ENCODE measurements at places on chromosomes 5 and 9.
A peak's percentile ranks its signal among the peaks of the same experiment; 100 is the strongest.

- DNase-seq: no peak
These were observed 52.3 kb upstream of the IRX2 start for GRCh38 chr5:2803751-2804150.

- DNase-seq: no peak
These were observed 32.6 kb downstream of the SSBP2 start for GRCh38 chr5:81718300-81718699.

GRCh38 chr5:83157163-83157562 is 79.8 kb downstream of the XRCC4 start:
- no peak for DNase-seq

GRCh38 chr5:34539183-34539582 is 116.9 kb upstream of the RAI14 start:
- no peak for DNase-seq

GRCh38 chr9:69085569-69086283 is 50.2 kb downstream of the FXN start:
- no peak for DNase-seq

GRCh38 chr5:1473746-1474145 is 28.5 kb upstream of the SLC6A3 start:
- no peak for DNase-seq

- DNase-seq: no peak
These were observed 36.2 kb upstream of the CCDC180 start for GRCh38 chr9:97271292-97271691.

DNA sequence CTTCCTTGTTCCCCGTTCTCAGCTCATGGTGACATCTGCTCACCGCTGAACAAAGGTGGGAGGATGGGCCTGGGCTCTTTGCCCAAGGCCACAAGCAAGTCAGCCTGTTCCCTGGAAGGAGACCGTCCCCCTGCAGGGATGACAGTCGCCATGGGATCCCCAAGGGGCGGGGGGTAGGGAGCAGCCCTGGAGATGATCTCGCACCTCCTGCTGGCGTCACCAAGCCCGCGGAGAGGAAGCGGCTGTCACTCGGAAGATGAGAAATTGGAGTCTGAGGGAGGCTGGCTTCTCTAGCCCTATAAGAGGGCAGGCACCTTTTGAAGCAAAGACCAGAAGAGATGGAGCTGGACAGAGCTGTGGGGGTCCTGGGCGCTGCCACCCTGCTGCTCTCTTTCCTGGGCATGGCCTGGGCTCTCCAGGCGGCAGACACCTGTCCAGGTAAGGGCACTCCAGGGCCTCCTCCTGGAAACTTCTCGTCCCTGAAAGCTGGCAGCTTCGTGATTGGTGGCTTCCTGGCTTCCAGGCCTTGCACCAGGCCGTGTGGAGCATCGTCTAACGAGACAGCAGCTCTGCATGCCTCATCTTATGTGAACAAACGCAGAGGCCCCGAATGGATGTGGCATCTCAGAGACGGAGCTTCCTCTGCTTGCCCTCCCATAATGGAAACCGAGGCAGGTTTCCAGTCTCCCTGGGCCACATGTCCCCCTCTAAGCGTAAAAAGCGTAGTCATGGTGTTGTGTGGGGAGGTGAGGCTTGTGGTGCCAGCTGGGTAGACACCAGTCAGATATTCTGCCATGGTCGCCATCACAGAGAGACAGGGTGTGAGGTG is at the start of gene FCN2:
TSS of gene FCN2 (plus strand) at position 327 of the 829 bp plus-strand sequence. CDS start at position 339, 12 bp downstream.
- no peak for DNase-seq

DNA sequence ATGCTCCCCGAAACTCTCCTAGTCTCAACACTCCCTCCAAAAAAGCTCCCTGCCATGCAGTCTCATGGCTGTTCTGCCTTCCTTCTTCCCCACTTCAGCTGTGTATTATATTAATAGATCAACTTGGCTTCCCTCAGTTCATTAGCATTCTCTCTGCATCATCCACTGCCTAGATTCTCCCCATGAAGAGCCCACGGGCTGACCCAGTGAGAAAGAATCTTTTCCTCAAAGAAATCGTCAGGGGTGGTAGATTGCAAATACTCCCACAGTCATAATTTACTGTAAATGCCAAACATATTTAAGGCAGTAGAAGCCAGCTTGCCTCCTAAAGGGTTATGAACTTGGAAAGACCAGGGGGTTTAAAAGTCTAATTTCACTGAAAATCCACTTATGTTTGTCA is 33.5 kb downstream of the GNA14 start:
- no peak for DNase-seq

GRCh38 chr5:97400537-97400936 is 217.5 kb upstream of the RIOK2 start:
- no peak for DNase-seq

- no peak for DNase-seq
These were observed 151.0 kb downstream of the GCNT1 start for GRCh38 chr9:76610011-76610352.

- no peak for DNase-seq
These were observed 58.2 kb upstream of the EQTN start for GRCh38 chr9:27355166-27355565.

- no peak for DNase-seq
These were observed 199.4 kb upstream of the ST8SIA4 start for GRCh38 chr5:101102506-101102905.

DNA sequence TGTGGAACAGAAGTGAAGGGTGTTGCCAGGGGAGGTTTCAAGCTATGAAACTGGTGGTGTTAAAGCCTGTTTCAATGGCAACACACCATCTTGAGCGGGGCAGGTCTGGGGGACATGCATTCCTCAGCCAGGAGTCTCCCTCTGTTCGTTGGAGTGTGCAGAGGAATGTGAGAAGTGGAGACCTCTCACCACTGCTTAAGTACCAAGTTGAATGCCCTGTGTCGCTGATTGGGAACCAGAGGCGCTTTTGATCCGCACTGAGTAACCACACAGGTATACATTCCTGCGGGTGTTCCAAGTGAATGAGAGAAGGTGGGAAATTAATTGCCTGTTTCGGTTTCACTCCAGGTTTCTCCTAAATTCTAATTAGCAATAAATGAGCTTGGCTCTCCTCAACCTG is 99.4 kb downstream of the LIX1 start:
- no peak for DNase-seq

GRCh38 chr9:96612105-96612965 is 7.3 kb downstream of the CDC14B start:
- DNase-seq: no peak

GRCh38 chr5:138705007-138705406 is 48.2 kb upstream of the CTNNA1 start:
- DNase-seq: no peak

GRCh38 chr5:36045895-36046294 is 20.8 kb downstream of the UGT3A2 start:
- DNase-seq: no peak

DNA sequence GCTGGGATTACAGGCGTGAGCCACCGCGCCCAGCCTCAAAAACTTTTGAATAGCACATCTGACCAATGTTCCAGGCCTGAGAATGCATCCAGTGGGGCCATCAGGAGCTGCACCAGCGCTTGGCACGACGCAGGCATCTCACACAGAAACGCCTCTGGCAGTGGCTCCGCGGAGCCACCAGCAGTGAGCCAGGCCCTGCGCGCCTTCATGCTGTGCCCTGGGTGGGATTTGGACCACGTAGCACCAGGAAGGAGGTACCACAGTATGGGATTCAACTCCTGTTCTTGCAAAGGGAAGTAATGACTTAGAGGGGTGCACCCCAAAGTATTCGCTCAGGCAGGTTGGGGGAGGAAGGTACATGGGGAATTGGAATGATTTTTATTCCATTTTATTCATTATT is 3.0 kb downstream of the CCDC187 start:
- DNase-seq: no peak

- no peak for DNase-seq
These were observed 86.6 kb downstream of the GNA14 start for GRCh38 chr9:77561331-77562018.

DNA sequence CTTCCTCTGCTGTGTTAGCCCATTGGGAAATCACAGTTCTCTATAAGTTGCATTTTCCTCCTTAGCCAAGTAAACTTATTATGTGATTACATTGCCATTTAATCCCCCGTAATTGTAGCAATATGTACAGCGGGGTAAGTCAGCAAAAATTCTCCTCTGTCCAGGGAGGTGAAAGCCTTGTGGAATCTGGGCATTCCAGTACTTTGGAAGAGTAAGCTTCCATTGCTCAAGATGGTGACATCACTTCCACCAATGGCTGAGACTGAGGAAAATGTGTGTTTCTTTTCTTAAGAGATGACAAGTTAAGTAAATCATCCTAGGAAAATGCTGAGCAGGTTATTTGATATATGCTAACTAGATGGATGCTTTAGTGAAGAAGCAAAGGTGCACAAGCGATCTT is 436.7 kb downstream of the CETN3 start:
- DNase-seq: no peak

- DNase-seq: no peak
These were observed 566.4 kb downstream of the EFNA5 start for GRCh38 chr5:107104040-107104995.

GRCh38 chr9:110835859-110836271 is 167.3 kb downstream of the MUSK start:
- DNase-seq: no peak

GRCh38 chr5:160061770-160062169 is 52.8 kb downstream of the TTC1 start:
- no peak for DNase-seq

DNA sequence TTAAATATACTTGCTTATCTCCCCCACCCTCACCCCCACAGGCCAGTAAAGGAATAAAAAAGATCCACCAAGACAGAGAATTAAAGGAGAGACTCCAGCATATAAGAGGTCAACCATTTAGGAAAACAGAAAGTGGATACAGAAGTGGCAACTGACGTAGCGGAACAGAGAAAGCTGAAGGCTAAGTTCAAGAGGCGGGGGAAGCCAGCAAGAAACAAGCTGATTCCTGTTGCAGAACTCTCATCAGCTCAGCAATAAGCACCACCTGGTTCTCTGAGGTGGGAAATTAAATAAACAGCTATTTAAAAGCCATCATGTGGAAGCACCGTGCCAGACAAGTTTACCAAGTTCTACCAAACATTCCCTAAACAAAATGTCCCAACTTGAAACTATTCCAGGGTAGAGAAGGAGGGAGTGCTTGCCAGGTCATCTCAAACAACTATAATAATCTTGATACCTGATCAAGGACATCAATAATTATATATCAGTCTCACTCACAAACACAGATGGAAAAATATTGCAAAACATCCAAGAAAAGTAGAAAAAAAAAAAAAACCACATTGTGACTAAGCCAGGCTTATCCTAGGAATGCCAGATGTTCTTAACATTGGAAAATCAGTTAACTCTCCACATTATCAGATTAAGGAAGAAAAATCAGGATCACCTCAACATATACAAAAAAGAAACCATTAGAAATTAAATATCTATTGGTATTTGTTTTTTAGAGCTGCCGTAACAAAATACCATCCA is 7.3 kb upstream of the ARL15 start:
- DNase-seq: no peak

DNA sequence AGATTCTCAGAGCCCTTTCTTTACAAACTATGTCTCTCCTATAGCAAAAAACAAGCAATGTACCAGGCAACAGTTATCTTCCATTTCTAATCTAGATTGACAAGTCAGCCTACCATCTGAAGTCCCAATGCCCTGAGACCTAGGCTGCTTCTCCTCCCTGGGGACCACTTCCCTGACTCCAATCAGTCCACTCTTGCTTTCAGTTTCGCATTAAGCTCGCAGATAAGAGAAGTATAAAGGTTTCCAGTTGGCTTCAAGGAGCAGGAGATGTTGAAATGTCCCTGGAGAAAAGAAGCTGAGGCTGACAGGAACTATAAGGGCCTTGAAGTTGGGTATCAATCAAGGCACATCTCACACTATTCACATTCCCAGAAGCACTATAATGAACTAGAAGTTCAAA is 32.3 kb downstream of the ERP44 start:
- no peak for DNase-seq

- DNase-seq: no peak
These were observed 1.3 kb downstream of the MACIR start for GRCh38 chr5:103259705-103260355.

GRCh38 chr5:82684165-82684564 is 393.0 kb downstream of the TMEM167A start:
- DNase-seq: no peak

DNA sequence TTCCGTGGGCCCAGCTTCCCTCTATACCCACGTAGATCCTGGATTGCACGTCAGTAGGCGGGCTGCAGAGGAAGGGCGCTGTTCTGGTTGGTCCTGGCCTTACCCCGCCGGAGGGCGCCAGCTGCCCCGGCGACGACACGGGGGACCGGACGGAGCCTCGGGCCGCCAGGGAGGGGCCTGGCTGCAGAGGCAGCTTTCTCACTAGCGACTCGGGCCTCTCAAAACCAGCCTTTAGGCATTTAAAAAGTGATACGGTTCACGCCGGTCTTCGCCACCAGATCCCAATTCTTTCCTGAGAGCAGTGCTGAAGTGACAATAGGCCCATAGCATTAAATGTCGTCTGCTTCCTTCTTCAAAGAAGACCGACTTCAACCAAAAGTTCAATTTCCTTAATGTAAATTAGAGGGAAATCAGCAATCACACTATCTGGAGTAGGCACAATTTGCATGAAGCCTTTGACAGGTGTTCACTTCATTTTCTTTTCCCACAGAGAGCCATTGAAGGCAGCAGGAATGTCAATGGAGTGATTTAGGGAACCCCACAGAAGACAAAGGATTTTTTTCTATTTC is 17.6 kb upstream of the UBE2D2 start:
- DNase-seq: peak; percentile 15

GRCh38 chr9:77582961-77583576 is 65.1 kb downstream of the GNA14 start:
- DNase-seq: no peak

DNA sequence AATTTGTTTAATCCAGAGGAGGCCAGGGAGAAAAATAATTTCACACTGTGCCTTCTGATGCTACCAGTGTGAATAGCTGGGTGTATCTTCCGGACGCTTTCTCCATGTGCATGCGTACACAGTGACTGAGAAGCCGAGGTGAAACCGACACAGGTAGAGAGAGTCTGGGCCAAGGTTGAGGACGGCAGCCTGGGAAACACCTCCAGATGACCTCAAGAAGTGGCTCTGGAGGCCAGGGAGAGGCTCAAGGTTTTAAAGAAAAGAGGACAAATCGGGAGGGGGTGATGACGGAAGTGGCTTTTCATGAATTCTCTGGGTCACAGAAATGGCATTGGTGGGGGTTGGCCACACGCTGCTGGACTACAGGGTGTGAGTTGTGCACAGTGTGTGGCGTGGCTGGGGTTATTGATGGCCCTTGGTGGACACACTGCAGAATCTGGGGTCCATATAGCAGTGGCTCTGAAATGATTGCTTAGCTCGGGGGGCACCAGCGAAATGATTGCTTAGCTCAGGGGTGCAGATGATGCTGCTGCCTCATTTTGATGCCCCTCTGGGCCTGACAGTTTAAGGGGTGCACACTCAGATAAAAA is 34.1 kb upstream of the LRRC14B start:
- no peak for DNase-seq

DNA sequence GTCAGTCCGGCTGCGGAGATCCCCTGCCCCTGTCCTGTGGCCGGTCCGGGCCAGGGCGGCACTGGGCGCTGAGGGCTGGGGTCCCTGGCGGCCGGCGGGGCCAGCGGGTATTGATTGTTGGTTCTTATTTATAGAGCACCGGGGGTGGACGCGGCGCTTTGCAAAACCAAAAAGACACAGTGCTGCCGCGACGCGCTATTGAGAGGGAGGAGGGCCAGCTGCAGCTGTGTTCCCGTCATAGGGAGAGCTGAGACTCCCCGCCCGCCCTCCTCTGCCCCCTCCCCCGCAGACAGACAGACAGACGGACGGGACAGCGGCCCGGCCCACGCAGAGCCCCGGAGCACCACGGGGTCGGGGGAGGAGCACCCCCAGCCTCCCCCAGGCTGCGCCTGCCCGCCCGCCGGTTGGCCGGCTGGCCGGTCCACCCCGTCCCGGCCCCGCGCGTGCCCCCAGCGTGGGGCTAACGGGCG is 2.5 kb downstream of the LRRC26 start:
- DNase-seq: no peak
